Activated CD4-positive, alpha-beta T cell treated with anti-CD3 and anti-CD28 coated beads, Interleukin-2, amount 50 U/mL, for 24 hours (primary cell): ENCODE measurements at places on chromosomes 2 and 18.

GRCh38 chr2:15931319-15931890, 8.9 kb upstream of the MYCN start:
- DNase-seq, result no peak

GRCh38 chr2:47034973-47035609, 119.5 kb upstream of the MCFD2 start:
- DNase-seq, result no peak

DNA sequence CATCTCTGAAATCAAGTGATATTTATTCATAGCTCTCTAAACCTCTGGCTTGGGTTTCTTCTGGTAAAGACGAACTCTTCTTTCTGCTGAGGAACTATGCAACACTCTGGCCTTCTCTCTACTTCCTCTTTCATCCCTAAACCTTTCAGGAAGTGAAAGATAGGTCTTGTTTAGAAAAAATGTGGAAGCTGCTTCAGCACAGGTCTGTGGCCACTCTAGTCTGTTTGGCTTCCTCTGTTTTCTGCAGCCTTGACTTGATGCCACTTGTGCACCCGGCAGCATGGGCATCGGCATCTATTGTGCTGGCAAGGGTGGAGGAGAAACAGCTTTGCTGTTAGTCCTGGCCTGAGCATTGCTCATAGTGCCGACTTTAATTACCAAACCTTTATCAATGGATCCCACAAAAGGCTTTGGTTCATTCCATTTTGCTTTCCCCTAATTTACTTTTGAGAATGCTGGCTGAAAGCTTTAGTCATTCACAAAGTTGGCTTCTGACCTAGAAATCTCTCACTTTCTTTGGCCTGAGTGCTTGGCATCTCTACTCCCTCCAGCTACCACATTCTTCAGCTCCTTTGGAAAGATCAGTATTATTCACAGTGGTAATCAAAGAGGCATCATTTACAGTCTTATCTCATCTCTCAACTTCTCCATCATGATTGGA, 32.0 kb upstream of the GPR39 start:
- DNase-seq, result no peak

GRCh38 chr2:196096982-196097745, 28.5 kb upstream of the DNAH7 start:
- no peak for DNase-seq

GRCh38 chr2:170651624-170652325, 63.4 kb upstream of the SP5 start:
- peak; percentile 13 for DNase-seq

GRCh38 chr2:41663056-41663455, 384.8 kb upstream of the PKDCC start:
- no peak for DNase-seq

- no peak for DNase-seq
Measured at GRCh38 chr2:79833235-79833878, 320.5 kb downstream of the CTNNA2 start.

DNA sequence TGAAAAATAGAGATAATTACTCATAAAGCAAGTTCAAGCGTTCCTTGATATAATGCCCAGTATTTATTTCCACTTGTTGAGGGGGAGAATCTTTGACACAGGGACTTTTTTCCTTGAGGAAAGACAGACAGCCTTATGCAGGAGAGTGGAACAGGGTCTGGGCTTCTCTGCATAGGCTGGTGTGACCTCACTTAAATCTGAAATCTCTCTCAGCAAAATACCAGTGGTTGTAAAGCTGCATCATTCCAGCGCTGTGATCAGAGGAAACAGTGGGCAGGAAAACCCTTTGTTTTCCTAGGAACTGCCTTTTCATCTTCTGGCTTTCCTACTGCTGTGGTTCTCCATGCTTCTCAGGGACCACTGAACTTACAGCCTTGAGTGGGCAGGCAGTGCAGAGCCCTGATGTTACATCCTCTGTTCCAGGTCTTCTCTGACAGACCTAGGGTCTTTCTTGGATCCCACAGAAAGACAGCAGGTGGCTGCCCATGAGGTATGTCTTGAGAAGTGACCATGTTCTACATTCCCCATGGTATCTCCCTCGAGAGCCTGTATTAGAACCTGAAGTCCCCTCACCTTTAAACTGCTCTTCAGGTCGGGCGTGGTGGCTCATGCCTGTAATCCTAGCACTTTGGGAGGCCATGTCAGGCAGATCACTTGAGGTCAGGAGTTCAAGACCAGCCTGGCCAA, 17.6 kb upstream of the MAP4K4 start:
- no peak for DNase-seq

DNA sequence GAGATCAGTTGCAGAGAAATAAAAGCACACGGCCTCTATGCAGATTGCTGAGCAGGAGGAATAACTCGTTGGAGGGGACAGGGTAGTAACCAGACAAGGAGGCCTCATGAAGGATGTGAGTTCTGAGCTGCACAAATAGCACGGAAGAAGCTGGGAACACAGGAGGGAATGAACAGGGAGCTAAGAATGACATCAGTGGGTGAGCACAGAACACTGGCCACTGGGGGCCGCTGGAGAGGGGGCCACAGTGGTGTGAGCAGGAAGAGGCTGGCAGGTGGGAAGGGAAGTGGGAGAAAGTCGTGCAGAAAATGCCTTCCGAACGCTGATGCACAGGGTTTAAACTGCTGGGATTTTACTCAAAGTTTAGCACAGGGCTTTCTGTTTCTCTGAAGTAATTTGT, 61.0 kb downstream of the ZAP70 start:
- DNase-seq, result no peak

GRCh38 chr2:139864821-139865302, 1084.7 kb upstream of the NXPH2 start:
- DNase-seq, result no peak

DNA sequence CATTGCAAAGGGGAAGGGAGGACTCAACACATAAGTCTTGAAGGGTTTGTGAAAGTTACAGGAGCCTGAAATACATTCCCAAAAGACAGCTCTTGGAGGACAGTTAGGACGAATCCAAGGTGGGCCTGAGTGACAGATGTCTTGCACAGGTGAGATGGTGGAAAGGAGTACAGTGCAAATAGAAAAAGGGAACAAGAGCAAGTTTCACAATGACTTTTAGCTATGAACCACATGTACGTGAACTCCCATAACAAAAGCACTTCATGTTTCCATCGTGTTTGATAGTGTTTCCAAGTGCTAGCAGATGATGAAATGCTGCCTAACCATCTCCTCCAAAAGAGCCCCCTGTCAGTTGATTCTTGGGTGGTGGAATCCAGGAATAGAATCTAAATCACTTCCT, 1.8 kb downstream of the IL18RAP start:
- DNase-seq, result no peak

- no peak for DNase-seq
Measured at GRCh38 chr2:114011713-114012112, 121.8 kb downstream of the ACTR3 start.

GRCh38 chr18:35511833-35512232, 14.1 kb upstream of the INO80C start:
- no peak for DNase-seq

DNA sequence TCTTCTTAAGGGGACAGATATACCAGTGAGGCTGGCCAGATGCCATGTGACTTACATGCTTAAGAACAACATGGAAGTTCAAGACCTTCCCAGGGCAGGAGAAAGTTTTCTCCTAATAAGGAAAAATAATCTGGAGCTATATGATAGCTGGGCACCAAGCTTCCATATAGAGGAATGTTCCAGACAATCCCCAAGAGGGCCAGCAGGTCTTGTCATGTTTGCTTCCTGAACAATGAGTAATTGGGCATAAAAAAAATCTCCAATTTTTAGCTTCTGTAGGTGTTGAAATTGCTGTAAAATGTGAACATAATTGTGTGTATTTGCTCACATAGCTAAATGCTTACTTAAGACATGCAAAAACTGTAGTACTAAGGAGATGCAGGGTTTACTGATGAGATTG, 809.5 kb upstream of the PIK3C3 start:
- DNase-seq, result no peak

DNA sequence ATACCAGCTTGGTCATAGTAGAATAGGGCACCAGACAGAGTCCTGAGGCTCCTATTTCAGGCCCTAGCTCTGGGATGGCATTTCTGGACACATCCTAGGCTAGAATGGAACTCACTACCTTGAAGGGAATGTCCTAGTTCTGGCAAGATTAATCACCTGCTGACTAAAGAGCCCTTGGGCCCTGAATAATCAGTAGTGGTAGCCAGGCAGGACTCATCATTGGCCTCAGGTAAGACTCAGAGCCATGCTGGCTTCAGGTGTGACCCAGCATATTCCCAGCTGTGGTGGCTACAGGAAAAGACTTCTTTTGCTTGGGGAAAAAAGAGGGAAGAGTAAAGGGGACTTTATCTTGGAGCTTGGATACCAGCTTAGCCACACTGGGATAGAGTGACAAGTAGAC, 131.0 kb upstream of the SRD5A2 start:
- DNase-seq, result no peak

GRCh38 chr2:54770676-54771075, 47.2 kb downstream of the EML6 start:
- DNase-seq, result no peak

GRCh38 chr2:46988733-46989481, 73.3 kb upstream of the MCFD2 start:
- DNase-seq, result no peak

- no peak for DNase-seq
Measured at GRCh38 chr2:133574186-133574585, 5.9 kb upstream of the NCKAP5 start.

DNA sequence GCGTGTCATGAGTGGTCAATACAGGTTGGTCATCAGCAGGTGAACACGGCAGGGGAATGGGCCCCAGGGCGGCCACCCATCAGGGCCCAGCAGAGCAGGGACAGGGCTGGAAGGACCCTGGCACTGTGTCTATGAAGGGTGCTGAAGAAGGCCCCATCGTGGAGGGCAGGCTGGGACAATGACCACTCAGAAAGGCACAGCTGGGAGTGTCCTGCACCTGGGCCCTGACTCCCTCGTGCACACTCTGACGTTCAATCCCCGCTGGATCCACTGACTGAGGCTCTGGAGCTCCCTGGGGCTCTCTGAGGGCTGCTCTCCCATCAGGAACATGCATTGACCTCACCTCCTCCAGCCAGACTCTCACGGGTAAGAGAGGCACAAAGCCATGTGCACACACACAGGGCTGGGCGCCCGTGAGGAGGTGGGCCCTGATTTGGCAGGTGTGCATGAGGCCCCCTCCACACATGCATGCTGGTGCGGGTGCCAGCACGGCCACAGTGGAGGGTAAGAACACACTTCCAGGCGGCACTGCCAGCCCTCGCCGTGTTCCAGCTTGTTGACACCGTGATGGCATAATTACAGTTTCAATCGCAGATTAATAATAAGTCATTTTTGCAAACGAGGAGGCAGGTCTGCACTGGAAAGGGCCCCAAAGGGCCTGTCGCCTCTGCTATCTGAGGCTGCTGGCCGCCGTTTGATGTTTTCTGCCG, 58.5 kb downstream of the SMAD7 start:
- no peak for DNase-seq

GRCh38 chr2:222447131-222447530, 22.8 kb downstream of the SGPP2 start:
- DNase-seq, result no peak

DNA sequence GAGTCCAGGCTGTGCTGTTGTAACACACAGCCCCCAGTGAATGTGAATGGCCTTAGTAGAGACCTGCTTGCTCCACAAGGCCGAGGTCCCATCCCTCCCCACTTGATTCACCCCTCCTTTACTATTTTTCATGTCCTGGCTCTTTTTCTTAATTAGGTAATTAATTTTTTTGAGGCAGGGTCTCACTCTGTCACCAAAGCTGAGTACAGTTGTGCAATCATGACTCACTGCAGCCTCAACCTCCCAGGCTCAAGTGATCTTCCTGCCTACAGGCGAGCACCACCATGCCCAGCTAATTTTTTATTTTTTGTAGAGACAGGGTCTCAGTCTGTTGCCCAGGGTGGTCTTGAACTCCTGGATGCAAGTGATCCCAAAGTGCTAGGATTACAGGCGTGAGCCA, 19.3 kb downstream of the FBLN7 start:
- DNase-seq, result no peak

DNA sequence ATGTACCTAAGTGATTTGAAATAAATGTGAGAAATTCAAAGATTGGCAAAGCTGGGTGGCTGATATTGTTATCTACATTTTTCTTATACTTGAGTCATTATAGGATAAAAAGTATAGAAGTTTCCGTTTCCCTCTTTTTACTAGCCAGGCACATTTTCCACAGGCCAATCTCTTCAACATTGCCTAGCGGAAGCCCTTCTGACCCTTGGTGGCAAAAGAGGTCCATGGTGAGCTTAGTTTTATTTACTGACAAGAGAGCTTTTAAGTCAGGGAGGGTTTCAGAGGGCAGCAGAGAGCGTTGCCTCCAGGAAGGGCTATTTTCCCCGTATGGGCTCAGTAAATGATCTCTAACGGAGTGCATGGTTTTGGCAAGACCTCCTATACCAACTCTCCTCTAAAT, 15.1 kb upstream of the RHOB start:
- DNase-seq, result no peak

DNA sequence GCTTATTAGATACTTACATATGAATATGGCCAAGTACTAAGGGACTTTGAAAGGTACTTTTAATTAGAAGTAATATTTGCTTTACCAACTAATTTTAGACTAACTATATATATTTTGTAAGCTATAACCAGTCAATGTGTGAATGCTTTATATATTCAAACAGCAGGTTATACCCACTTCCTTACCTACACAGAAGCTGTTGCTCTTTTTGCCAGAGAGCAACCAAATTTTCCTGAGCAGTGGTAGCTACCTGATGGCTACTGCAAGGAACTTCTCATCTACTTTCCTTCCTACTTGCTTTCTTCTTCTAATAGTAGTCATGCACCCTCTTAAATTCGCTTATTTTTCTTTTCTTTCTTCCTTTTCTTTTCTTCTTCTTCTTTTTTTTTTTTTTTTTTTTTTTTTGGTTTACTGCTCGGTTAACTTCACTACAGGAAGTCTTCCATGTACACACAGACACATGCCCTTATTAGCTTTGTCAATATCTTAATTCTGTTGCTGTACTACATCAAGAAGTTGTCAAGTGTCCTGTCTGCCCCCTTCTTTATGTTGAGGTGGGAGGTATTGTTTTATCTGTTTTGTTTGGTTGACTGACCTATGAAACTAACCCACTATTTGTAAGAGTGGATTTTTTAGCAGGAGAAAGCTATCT, 95.0 kb downstream of the EPC2 start:
- no peak for DNase-seq

DNA sequence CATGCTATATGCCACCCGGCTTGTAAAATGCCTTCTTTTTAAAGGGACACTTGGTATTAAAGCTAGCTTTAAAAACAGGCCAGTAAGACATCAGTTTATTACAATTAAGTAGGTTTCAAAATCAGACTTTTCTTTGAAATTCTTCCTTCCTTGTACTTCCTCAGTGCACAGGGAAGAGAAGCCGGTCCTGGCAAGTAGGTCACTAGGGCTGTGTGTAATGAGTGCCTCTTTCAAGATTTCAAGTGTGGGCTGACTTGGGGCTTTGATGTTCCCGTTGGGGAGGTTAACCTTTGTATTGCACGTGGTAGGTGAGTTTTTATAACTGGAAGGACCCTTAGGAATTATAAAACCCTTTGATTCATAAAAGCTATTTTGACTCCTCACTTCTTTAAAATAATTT, 566.4 kb upstream of the ID2 start:
- DNase-seq, result no peak

- DNase-seq, result no peak
Measured at GRCh38 chr2:163610817-163611556, 124.8 kb downstream of the FIGN start.
